NCI-H1930 (cell line): ENCODE measurements at places on chromosomes 1 and 21.
A peak's percentile ranks its signal among the peaks of the same experiment; 100 is the strongest.

DNA sequence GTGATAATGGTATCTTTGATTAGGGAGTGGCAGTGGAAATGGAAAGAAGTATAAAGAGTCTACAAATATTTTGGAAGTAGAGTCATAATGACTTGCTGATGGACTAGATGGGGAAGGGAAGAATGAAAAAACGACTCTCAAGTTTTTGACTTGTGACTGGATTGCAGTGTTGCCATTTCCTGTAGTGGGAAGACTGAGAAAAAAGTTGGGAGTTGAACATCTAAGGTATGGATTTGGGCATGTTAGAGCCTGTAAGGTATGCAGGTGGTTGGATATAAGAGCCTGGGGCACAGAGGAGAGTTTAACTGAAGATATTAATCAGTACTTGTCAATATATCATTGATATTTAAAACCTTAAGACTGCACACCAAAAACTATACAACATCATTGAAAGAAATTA lies 19.4 kb downstream of the DNM3 start:
- no peak for DNase-seq

- peak; percentile 41 for DNase-seq
These were observed 12.3 kb upstream of the GSTM4 start for GRCh38 chr1:109643385-109644230.

DNA sequence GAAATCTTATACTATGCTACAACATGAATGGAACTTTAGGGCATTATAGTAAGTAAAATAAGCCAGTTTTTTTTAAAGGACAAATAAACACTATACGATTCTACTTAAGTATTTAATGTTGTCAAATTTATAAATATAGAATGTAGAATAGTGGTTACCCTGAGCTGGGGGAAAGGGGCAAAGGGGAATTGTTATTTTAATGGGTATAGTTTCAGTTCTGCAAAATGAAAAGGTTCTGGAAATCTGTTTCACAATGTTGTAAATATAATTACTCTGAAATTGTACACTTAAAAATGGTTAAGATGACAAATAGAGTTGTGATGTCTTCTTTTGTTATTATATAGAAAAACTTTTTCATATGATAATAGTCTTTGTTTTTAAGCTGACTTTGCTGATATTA lies 366.3 kb downstream of the MRPL39 start:
- DNase-seq, result no peak

GRCh38 chr1:56824938-56825337 lies 5.7 kb upstream of the FYB2 start:
- peak; percentile 58 for DNase-seq

- no peak for DNase-seq
These were observed 4.1 kb downstream of the TAGLN2 start for GRCh38 chr1:159921251-159921650.

- no peak for DNase-seq
These were observed 169.1 kb downstream of the ZC3H11B start for GRCh38 chr1:219443763-219444162.

DNA sequence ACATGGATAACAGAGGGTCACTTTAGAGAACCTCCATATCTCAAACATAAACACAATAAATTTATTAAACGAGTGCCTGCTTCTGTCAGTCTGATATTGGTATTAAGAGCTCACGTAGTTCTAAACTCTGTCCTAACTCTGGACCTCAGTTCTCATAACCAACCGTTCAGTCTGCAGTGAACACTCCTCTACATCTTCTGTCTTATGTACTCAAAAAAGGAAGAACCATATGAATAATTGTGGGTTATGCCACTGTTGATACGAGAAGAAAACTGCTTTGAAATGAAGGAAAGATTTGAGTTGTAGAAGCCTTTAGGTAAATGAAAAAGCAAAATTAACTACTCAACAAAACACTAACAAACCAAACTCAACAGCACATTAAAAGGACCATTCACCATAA lies 53.7 kb downstream of the DPYD start:
- no peak for DNase-seq

DNA sequence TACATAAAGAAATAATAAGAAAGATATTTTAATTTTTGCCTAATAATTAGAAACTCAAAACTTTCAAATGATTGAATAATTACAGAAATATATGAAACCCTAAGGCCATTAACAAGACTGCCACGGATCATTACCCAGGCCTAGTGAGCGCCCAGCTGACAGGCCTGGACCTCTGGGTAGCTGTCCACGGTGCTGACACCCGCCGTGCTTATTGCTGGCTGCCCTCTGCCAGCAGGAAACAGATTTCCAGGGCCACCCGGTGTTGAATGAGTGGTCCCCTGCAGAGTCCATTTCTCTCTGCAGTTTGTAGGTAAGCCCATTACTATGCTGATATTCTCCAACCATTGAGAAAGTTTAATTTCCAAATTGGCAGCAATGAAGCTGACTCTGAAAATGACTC lies 254.4 kb upstream of the GJB5 start:
- no peak for DNase-seq

- no peak for DNase-seq
These were observed 6.1 kb upstream of the CD1A start for GRCh38 chr1:158248118-158248517.

DNA sequence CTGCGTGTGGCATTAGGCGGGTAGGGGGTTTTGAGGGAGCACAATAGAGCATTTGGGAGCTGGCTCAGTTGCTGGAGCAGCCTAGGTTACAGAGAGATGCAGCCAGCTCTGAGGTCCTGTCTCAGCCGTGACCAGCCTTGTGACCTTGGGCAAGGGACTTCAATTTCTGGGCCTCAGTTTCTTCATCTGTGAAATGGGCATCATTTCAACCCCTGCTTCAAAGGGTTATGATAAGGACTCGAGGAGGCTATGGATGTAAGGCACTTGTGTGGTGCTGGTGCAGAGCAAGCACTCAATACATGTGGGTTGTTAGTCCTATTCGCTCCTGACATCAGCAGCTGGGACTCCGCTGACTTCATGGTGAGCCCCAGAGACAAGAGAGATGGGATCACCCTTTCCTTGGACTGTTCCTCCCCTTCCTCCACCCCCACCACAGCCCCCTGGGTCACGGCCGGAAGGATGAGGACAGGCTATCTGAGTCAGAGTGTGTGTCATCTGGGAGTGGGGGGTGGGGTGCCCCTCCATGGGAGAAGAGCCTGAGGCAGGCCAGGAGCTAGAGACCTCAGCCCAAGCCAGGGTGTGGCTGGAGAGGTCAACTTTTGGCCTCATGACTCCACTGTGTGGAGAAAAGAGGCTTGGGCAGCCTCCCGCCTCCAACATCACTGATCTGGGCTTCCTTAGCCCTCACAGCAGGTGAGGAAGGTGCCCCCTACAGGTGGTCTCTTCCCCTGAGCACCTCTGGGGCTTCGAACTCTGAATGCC lies 71.4 kb upstream of the ZBTB40 start:
- no peak for DNase-seq

DNA sequence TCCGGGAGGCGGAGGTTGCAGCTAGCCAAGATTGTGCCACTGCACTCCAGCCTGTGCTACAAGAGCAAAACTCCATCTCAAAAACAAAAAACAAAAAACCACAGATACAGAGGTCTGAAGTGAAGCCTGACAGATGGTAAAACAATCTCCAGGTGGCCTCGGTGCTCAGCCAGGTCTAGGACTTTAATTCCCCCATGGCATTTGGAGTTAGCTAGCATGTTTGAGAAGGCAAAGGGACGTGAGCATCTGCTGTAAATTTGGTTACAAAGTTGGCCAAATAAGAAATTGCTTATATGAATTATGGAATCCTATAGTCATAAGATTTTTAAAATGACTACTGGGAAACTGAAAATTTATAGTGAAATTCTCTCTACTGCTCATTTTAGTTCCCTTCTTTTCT lies 98.3 kb upstream of the FMN2 start:
- DNase-seq, result no peak

- DNase-seq, result no peak
These were observed 1.1 kb downstream of the EFNA3 start for GRCh38 chr1:155079487-155080311.
